ENCODE measurements at places on chromosomes 7 and 10.

- no peak for DNase-seq
Measured at GRCh38 chr7:187227-187927, 5.0 kb upstream of the FAM20C start.

GRCh38 chr10:21811245-21811585 lies 192.3 kb downstream of the DNAJC1 start:
- no peak for DNase-seq

- DNase-seq: no peak
Measured at GRCh38 chr10:71597821-71598498, 121.6 kb downstream of the C10orf105 start.

DNA sequence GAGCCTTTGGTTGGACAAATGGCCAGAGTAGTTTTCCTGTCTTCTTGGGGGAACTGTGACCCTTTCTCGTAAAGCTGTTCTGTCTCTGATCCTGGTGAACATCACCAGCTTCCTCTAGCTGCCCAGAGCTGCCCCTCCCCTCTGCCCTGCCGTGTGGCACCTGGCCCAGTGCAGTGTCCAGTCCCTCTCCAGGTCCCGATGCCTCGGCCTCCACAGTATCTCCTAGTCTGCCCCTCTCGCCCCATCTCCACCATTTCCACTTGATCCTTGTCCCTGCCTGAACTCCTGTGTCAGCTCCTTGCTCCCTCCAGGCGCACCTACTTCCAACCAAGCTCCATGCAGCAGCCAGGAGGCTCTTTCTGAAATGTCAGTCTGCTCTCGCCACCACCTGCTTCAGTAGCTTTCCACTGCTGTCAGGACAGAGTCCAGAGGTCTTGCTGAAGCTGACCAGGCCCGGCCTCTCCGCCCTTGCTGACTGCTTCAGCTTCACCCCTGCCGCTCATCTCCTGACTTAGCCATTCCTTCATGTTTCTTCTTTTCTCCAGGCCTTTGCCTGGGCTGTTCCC lies 133.6 kb downstream of the GRK5 start:
- DNase-seq: peak; percentile 45

DNA sequence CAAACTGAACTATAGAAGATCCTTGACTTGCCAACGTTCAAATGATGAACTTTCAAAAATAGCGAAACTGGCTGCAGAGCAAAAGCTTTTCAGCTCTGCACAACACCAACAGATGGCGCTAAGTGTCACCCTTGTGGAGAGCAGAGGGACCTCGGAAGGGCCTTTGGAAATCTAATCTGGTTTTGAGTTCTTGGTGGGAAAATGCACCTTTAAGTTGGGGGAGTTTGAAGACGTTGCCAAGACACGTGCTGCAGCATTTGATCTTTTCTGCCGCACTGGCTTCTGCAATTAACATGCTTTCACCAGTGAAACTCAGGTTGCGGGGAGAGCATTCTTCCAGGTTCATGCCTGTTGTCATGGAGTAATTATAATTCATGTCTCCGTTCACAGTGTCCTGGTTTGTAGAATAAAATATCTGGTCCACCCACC lies 26.3 kb upstream of the WDR11 start:
- peak; percentile 6 for DNase-seq

GRCh38 chr7:47471358-47471703 lies 110.6 kb downstream of the TNS3 start:
- no peak for DNase-seq

GRCh38 chr7:155774947-155775346 lies 37.3 kb downstream of the SHH start:
- DNase-seq: no peak

DNA sequence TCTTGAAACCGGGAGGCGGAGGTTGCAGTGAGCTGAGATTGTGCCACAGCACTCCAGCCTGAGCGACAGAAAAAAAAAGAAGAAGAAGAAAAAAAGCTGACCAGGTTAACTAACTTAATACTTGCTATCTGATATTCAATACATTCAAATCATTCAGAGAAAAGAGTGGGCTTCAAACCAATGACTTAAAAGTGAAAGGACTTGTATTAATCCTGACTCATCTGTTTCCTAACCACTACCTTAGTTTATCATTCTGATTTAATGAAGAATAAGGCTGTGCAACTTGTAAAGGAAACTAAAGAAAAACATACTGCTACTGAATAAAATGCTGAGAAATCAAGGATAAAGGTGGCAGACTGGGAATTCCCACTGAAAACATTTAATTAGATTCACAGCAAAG lies 128.4 kb downstream of the NRBF2 start:
- DNase-seq: no peak

DNA sequence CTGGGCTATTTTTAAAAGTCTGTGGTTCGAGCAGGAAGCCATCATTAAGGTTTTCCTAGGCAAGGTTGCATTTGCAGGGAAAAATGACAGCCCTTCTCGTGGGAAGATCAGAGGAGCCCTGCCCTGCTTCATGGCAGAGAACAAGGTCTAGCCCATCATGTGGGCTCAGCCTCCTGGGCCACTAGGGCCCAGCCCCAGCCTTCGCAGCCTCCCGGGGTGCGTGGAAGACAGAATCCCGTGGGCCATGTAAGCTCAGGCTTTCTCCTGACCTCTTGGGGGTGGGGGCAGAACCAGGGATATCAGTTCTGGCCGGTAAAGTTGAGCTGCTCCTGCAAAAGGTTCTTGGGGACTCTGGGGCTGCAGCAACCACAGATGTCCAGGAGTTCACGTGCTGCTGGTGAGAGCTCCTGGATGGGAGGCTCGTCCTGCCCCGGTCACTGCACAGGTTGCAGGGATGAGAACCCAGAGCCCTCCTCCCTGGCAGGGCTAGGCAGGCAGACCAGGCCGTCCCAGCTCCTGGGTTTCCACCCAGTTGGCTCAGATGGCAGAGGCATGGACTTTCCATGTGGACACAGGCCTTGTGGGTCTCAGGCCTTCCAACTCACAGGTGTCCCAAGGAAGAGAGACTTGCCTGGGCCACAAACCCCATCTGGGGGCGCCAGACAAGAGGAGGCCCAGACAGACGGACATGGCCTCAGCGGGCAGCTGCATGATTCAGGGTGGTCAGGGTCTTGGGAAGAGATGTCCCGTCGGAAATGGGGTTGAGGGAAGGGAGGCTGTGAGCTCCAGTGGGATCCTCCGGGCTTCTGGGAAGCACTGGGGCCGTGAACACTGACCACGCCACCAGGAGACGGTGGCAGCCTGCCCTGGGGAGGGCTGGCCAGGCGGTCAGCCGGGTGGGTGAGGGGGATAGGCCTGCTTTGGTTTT lies 126.2 kb downstream of the NEURL1 start:
- no peak for DNase-seq

GRCh38 chr7:150434240-150434639 lies 16.2 kb upstream of the GIMAP8 start:
- no peak for DNase-seq

- DNase-seq: no peak
Measured at GRCh38 chr7:13017881-13018280, 330.4 kb downstream of the ARL4A start.

- no peak for DNase-seq
Measured at GRCh38 chr10:29269486-29269885, 19.4 kb upstream of the LYZL1 start.

DNA sequence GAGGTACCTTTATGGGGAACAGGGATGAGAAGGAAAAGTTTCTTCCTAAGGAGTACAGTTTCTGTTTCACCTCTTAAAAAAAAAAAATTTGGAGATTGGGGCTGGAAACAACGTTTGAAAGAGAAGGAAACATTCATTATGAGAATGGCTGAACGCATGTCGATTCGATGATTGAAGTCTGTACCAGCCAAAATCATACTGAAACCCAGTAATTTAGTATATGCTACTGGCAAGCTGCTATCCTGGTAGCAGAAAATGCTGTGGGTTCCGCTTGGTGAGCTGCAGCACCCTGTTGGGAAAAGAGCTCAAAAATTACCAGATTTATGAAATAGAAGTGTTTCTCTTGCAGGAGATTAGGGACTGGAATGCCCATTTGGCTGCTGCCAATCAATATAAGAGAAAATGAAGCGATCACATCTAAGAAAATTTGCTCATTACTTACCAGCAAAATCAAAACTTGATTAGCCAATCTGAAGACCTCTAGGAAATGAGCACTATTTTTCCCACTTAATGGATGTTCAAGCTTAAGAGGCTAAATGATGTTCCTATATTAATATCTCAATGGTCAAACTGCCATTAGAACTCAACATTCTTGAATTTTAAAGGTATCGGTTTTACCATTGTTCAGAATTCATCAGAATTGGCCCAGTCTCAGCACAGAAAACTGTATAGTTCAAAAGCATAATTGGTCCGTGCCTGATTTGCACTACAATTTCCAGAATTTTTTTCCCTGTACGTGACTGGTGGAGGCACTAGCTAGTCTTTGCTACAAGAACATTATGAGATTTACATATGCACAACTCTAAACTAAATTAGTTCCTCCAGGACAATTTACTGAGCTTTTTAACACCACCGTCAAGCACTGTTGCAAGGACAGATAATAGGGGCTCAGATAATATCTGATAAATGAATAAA lies 1.2 kb upstream of the ITGB1 start:
- DNase-seq: no peak

DNA sequence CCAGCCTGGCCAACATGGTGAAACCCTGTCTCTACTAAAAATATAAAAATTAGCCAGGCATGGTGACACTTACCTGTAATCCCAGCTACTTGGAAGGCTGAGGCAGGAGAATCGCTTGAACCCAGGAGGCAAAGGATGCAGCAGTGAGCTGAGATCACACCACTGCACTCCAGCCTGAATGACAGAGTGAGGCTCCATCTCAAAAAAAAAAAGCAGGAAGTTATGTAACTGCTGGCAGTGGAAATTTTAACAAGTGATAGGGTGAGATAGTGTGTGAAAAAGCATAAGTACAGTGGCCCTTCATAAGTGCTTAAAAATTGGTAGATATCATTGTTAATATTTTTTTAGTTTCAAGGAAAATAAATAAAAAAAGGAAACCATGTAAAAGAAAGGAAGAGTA lies 12.3 kb downstream of the AKR1C3 start:
- DNase-seq: no peak

GRCh38 chr7:64515330-64515729 lies 47.5 kb downstream of the ZNF680 start:
- DNase-seq: no peak

DNA sequence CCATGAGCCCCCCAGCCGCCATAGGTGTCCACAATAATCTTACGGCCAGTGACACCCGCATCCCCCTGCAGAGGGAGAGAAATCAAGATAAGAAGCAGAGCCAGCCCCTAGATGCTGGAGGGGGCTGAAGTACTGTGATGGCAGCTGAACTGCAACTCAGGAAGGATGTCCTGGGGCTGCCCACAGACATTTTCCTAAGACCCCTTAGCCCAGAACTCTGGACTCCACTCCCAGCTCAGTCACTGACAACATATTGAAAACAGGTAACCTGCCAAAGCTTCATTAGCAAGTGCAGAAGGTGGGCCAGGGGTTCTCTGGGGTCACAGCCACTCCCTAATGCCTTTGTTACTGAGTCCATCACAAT lies 14.3 kb downstream of the MAT1A start:
- no peak for DNase-seq

DNA sequence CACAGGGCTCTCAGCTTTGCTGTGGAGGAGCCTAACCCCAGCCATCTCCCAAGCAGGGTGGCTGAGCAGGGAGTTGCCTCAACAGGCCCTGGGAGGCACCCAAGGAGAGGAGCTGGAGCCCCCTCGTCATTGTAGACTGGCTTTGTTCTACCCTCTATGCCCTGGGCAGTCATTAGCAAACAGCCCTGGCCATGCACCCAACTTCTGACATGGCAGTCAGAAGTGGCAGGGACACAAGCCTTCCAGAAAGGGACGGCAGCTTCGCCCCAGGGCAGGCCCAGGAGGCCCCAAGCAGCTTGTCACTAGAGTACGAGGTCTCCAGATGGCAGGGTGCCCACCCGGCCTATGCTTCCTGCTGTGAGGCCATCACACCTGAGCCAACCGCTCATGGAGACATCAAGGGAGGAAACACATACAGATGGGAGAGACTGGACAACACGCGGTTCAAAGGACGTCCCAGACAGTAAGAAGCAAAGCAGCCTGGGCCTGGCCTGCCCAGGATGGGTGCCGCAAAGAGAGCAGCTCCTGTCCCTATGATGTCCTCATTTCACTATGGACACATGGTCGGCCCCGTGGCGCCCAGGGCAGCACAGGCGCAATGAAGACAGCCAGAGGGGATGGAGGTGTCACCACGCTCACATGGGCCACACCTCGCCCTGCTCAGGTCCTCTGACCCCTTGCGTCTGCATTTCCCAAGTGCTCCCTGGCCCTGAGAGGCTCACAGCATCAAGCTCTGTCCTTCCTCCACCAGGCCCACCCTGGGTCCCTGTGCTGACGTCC lies 190.9 kb upstream of the CXCL12 start:
- DNase-seq: no peak

- no peak for DNase-seq
Measured at GRCh38 chr10:16893664-16894063, 76.4 kb upstream of the RSU1 start.

DNA sequence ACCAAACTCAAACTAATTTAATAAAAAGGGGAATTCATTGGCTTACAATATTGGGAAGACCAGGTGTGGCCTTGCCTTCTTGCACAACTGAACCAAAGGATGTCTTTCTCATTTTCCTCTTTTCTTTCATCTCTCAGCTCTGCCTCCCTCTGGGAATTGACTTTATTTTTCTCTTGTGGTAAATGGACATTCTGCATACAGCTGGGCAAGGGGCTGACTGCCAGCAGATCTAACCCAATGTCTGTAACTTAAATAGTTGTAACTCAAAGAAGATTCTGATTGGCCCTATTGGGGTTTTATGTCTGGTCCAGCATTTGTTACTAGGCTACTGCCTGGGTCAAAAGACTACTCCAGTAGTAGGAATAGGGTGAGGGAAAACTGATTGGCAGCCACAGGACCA lies 15.3 kb downstream of the PTTG1IP2 start:
- no peak for DNase-seq

DNA sequence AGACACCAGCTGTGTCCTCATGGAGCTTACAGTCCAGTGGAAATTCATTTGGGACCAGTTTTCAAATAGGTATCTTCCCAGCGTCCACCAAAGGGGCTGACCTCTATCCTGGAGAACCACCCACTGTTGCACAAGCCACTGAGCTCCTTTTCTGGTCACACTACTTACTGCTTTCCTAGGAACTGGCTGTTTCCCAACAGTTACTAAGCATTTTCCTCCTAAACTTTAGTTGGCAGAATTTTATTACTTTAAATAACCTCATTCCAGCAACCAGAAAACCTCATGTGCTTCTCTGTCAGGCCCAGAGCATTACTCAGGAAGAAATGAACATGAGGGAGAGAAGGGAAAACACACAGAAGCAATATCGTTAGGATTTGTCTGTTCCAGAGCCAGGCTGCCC lies 183.1 kb downstream of the GPAM start:
- DNase-seq: no peak

DNA sequence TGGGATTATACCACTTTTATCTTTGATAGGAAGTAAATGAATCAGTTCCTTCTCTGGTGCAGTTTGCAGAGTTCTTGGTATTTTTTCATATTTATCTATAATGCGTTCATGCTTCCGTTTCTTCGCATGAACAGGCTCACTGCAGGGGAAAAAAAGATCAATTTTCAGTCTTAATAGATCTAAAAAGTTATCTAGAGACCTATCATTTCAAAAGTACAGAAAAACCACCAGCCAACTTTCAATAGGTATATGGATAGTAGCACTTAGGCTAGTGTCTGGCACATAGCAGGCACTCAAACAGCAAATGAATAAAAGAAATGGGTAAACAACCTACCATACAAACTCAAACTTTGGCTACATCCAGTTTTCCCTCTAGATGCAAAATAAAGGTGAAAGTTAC lies 5.5 kb downstream of the NOC3L start:
- no peak for DNase-seq

Measured in HuH-7.5 (cell line).